ENCODE measurements at places on chromosomes 6 and 20.

- DNase-seq = no peak
Measured at GRCh38 chr20:13915284-13915683, 75.1 kb downstream of the SEL1L2 start.

DNA sequence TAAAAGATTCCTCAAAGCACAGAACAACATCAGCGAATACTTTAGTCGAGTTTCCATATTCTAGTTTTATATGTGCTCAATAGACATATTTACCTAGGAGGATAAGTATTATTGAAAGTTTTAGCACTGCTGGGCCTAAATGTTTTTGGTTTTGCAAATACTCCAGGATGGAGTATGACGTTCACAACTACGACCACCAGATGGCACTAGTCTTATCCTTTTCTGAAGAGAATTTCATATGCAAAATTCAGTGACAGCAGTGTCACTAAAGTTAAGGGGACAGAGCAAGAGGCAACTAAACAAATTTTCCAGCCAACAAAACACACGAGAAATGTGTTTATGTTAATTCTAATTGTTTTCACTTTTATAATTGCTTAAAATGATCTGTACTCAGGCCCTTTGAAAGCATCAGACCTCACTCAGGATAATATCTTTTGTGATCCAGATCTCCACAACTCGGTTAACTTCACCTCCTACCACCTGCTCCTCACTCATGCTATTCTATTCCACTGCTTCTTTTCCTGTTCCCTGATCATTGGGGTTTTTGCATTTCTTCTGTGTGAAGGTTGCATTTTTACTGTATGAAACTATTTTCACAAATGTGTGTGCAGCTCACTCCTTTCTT is 220.8 kb downstream of the TRDN start:
- DNase-seq = peak; percentile 14

DNA sequence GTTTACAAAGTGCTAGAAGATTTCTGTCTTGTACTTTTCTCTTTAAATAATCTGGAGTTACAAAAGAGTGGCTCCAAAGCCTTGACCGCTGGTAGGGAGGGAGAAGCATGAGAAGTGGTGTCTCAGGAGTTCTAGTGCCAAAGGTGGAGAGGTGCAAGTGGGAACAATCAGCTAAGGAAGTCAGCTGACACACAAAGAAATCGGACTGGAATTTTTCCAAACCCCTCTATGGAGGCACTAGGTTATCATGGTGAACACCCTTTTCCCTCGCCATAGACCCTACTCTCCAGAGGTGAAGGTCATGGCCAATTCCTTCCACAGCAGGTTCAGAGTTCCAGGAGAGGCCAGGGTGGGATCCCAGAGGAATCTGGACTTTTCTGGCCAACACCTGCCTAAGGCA is 14.8 kb downstream of the PLAGL2 start:
- no peak for DNase-seq

- DNase-seq = no peak
Measured at GRCh38 chr20:1861347-1861976, 33.7 kb upstream of the SIRPA start.

Measured in CMK (cell line).